Stimulated activated CD8-positive, alpha-beta memory T cell treated with anti-CD3 and anti-CD28 coated beads, Interleukin-4, amount 100 ng/mL, for 4 hours (primary cell): ENCODE measurements at places on chromosomes 13 and 19.

DNA sequence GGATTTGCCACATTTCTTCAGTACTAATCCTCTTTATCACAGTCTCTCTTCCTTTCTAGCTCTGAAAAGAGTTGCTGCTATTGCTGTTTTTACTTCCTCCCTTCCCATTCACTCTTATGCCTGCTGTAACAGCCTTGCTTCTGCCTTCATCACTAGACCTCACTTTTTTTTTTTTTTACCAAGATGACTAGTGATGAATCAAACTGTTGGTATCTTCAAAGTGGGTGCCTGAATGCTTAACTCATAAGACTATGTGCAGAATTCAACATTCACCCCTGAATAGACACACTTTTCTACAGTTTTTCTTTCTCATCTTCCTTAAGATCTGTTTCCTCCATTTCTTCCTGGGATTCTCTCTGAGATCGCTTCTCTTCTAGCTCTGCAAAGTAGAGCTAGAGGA, 217.2 kb upstream of the HTR2A start:
- DNase-seq: no peak

DNA sequence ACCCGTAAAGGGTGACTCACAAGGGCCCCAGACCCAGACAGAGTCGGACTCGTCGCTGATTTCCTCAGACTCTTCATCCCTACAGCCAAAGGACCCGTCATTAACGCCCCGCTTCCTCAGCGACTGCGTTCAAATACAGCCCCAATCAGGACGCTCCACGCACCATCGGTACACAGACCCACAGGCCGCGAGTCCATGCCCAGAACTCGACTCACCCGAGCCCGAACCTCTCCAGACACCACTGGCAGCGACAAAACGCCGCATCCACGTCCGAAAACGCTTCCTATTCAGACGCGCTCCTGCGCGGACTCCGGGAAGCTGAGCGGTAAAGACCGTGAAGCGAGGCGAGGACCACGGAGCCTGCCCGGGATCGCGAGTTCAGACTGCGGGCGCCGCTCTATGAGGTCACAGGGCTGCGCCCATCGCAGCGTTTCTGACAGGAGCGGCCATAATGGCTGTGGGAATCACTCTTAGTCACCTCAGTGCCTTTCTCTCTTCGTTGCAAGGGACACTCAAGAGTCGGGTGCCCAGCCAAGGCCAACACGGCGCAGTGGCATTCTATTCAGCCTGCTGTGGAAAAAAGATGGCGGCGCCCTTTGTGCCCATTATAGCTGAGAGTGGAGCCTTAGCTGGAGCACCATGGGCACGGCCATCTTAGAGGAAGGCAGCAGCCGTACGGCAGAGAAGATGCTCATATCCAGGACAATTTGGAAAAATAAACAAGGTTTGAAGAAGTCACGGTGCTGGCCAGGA, at the start of gene ZNF614:
ZNF614 (minus strand) TSS at position 353 of the 753 bp plus-strand sequence. CDS start 2,634 bp downstream, outside the sequence.
- DNase-seq: peak; percentile 72

- DNase-seq: no peak
Measured at GRCh38 chr13:108742701-108743451, 113.5 kb downstream of the MYO16 start.

DNA sequence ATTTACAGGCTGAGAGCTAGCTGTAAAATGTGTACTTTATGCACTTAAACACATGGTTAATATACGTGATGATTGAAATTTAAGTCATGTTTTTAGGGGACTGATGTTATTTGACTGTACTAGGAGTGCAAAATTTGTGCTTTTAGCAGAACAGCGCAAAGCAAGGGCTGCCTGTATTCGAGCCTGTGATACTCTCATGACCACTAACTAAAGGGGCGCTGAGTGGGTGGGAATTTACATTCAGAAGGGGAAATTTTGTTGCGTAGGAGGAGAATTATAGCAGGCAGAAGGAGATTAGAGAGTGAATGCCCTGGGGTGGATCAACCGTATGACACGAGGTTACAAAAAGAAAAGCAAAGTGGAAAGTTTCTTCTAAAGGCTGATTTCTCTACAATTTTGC, 271.8 kb upstream of the HTR2A start:
- DNase-seq: no peak

GRCh38 chr13:54775501-54776191, 1747.0 kb downstream of the OLFM4 start:
- DNase-seq: no peak

DNA sequence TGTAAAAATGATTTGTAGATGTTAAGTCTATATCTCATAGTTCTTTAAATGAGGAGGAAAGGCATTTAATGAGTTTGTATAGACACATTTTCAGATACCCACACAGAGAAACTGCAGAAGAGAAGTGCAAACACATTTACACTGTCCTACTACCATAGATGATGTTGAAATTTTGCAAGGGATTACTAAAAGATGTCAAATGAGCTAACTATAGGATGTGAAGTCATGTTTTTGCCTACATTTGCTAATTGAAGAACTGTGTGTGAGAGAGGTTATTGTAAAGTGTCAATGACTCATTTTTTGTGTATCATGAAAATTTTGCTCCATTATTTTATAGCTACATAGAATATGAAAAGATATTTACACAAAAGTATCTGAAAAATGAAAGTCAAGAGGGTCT, 178.9 kb downstream of the ITGBL1 start:
- DNase-seq: no peak

GRCh38 chr13:105471673-105472072, 1063.8 kb downstream of the EFNB2 start:
- DNase-seq: no peak

GRCh38 chr13:76570510-76570971, 315.7 kb downstream of the KCTD12 start:
- no peak for DNase-seq

DNA sequence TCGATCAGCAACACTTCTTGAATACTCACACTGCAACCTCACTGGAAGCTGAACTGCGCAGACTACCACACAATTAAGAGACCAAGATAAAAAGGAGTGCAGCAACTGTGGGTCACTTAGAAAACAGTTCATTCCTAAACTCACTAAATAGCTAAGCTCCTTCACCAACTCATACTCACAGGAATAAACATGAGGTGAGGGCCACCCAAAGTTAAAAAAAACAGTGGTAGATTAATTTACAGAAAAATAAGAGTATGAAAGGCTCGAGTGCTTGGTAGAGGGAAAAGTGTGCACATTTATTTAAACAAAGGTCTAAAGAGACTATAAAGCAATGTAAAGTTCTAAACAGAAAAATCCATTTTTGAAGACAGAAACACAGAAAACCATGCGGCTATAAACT, 7.6 kb downstream of the ANKRD10 start:
- DNase-seq: no peak

- no peak for DNase-seq
Measured at GRCh38 chr19:3575260-3575741, 2.6 kb downstream of the HMG20B start.

- DNase-seq: no peak
Measured at GRCh38 chr19:50534478-50534877, 20.8 kb upstream of the ASPDH start.

- peak; percentile 86 for DNase-seq
Measured at GRCh38 chr19:29941828-29942403, at the start of gene URI1. Gene URI1 (plus strand): TSS chr19:29942239. CDS start chr19:29942548, 309 bp downstream.

DNA sequence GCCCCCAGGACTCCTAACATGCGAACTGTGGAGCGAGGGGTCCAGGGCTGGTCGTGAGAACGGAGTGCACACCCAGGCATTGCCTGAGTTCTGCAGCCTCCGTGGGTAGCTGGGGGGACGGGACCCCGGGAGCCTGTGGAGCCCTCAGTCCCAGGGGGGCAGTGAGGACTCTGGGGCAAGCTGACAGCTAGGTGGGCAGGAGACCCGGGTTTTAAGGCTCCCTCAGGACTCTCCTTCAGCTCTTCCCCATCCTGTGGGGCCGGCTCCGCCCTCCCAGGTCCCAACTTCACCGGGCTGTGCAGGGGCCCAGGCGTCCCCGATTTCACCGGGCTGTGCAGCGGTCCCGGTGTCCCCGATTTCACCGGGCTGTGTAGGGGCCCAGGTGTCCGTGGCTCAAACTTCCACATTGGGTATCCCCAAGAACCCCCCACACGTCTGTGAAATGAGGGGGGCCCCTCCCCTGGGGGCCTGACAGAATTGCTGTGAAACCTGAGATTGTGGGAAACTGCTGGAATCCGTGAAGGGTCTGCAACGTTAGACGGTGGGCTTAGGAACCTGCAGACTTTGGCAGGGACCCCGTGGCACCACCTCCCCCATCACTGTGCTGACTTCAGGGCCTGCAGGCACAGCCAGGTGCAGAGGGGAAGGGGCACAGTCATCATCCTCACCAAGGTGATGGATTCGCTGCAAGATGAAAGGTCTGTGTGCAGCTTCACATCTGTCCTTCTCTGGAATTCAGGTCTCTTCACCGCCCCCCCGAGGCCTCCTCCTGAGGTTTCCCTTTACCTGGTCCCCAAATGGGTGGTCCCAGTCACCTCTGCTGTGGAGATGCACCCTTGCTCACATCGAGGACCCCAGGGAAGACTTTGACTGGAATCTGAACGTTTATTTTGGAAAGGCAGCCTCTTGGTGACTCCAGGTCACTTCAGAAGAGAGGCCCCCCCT, 73.2 kb upstream of the MCF2L start:
- no peak for DNase-seq

GRCh38 chr19:5231857-5232678, 108.5 kb downstream of the PTPRS start:
- DNase-seq: no peak

- DNase-seq: no peak
Measured at GRCh38 chr13:43089912-43090498, 66.6 kb downstream of the DNAJC15 start.

DNA sequence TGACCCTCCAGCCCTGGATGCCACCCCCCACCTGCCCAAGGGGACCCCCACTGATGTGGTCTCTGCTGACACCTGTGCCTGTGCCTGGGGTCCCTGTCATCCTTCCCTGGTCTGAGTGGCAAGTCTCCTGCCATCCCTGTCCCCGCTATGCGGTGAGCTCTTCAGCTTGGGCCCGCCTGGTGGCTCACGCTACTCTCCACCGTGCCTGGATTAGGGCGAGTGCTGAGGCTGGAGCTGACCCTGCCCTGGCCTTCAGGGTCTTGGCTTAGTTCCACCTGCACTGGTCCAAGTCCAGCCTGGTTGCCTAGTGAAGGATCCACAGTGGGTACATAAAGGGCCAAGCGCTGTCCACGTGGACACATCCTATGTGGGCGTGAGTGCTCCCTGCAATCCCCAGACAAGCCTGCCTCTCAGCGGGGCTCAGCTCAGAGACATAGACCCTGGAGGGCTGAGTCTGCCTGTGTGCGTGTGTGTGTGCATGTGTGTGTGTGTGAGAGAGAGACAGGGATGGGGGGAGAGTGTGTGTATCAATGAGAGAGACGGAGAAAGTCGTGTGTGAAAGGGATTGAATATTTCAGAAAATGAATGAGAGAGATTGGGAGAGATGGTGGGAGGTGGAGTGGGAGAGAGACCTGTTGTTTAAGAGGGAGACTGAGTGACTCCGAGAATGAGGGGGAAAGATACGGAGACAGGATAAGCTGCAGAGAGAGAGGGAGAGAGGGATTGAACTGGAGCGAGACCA, 22.1 kb downstream of the WTIP start:
- DNase-seq: no peak

DNA sequence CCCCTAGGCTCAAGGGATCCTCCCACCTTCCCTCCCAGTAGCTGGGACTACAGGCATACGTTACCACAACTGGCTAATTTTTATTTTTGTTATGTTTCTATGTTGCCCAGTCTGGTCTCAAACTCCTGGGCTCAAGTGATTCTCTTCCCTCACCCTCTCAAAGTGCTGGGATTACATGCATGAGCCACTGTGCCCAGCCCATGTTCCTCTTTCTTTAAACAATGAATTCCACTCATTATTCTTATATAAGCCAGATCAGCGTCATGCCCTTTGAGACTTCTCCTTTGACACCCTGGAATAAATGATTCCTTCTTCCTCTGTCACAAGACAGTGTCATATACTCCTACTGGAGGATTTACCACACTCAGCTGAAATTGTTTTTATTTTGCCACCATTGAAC, 519.9 kb upstream of the SPRY2 start:
- DNase-seq: no peak

DNA sequence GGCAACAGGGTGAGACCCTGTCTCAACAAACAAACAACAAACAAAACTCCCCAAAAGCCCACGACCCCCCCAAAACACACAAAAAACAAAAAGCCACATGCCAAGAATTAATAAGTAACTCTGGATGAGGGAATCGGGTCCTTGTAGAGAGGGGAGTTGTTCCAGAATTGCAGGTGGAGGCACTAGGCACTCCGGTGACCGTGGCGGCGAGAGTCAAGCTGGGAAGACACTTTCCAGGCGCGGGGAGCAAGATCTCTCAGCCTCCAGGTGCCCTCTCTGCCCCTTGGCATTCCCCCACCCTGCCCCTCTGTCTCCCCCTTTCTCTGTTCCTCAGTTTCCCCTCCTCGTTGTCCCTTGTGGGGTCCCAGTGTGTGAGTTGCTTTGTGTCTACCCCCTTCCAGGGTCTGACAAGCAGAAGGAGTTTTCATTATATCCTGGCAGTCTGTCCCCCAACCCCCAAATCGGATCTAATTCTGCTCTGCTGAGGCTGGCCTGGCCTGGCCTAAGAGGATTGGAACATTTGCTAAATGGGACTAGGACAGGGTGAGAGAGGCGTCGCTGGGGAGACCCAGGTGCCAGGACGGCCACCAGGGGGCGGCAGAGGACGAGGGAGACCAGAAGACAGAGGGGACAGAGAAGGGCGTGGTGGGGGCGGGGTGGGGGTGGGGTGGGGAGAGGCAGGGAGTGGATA, 8.3 kb upstream of the CRX start:
- DNase-seq: peak; percentile 54

- no peak for DNase-seq
Measured at GRCh38 chr13:28022848-28023518, 34.5 kb upstream of the URAD start.

GRCh38 chr19:52336791-52337381, 843 bp downstream of the ZNF610 start:
- no peak for DNase-seq

GRCh38 chr13:110403315-110403714, 96.2 kb downstream of the COL4A2 start:
- DNase-seq: no peak

- DNase-seq: no peak
Measured at GRCh38 chr13:29081036-29081435, 260.9 kb downstream of the MTUS2 start.

DNA sequence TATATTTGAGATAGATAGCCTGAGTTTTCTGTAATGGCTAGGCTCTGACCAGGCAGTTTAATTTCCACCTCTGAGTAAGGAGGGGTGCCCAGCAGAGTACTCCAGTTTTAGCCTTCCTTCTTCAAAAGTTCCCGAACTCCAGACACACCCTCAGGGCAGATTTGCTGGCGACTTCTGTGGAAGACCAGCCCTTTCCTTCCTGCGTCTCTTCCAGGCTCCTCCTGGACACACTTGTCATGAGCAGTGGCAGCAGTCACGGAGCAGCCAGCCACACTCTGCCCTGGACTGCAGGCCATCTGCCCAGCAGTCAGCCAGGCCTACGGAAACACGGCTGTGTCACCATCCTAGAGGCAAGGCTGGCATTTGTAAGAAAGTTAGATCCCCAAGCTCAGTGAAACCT, 6.6 kb upstream of the FLT1 start:
- no peak for DNase-seq

GRCh38 chr13:107208889-107209288, 641.0 kb upstream of the ARGLU1 start:
- DNase-seq: no peak
